Spinal cord (tissue), 10 donors: ENCODE measurements at places on chromosomes 2 and 18.

- peak; percentile 47 for DNase-seq
- no peaks in the 10 kb centered on the region for H3K4me1 ChIP-seq
- H3K4me3 ChIP-seq = no peak overlapping the region
- no peaks in the 10 kb centered on the region for H3K36me3 ChIP-seq
- H3K27me3 ChIP-seq = no peaks in the 10 kb centered on the region
- H3K27ac ChIP-seq = no peak overlapping the region
Measured at GRCh38 chr18:5600378-5601071, 56.7 kb upstream of the EPB41L3 start.

- H3K4me1 ChIP-seq = peaks cover 7% of the 10 kb centered on the region
- peaks cover 14% of the 10 kb centered on the region for H3K36me3 ChIP-seq
- no peak for DNase-seq
- H3K27ac ChIP-seq = no peak overlapping the region
- no peaks in the 10 kb centered on the region for H3K27me3 ChIP-seq
- no peak overlapping the region for H3K4me3 ChIP-seq
Measured at GRCh38 chr2:69209482-69209881, 177.5 kb downstream of the GFPT1 start.

DNA sequence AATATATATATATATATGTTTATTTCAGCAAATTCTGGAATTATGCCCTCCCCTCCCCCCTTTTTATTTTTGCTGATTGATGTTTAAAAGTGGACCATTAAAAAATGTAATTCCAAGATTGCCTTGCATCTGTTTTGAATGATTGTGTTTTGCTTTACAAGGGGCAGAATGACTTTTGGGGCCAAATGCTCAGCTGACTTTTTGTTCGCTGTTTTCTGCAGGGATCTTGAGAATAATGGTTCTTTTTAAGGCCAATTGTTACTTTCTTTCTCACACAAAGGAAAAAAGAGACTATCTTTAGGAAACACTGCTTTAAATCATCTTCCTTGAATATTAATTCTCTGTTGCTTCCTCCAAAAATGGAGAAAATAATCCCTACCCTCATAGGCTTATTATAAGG is 95.9 kb downstream of the FMNL2 start:
- H3K4me3 ChIP-seq = no peak overlapping the region
- DNase-seq = no peak
- no peaks in the 10 kb centered on the region for H3K27me3 ChIP-seq
- H3K4me1 ChIP-seq = peaks cover 19% of the 10 kb centered on the region
- H3K27ac ChIP-seq = no peak overlapping the region

DNA sequence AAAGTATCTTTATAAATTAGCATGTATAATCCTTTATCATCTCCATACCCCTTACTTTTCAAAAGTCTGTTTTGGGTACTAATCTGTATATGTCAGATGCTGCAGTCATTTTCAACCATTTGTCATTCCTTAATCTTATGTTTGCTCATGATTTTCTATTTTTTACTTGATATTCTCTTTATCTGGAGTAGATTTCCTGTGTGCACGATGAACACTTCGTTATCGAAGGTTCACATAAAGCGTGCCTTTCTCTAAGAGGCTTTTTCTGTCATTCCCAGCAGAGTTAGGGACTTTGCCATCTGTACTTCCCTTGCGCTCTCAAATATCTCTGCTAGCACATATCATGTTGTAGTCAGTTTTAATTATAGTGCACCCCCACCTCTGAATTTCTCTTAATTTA is 123.2 kb downstream of the BIRC6 start:
- no peak overlapping the region for H3K27ac ChIP-seq
- no peak for DNase-seq
- no peaks in the 10 kb centered on the region for H3K27me3 ChIP-seq
- H3K4me3 ChIP-seq = no peak overlapping the region

DNA sequence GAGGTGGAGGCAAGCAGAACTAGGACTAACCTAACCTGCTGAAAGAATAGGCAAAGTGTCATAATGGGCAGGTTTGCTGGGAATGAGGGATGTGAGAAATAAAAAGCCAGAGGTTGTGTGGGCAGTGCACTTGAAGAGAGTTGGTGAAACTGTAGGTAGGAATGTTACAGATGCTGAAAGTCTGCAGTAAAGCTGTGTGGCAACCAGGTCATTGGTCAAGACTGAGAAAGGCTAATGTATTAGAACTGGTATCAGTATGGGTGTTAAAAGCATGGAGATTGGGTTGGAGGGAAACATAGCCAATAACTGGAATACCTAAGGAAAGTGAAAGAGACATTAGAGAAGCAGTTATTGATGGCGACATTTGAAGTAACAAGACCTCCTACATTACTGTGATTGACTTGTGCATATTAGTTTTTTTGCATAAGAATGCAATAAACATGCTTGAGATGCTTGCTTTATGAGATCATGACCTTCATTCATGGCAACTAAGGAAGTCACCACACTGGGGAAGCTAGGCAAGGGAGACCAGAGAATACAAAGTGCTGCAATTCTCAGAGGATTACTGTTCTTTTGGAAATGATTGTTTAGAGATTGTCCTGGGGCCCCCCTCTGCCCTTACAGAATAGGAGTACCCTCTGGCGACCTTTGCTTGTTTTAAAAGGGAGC is 11.8 kb downstream of the GULP1 start:
- no peaks in the 10 kb centered on the region for H3K36me3 ChIP-seq
- DNase-seq = no peak
- H3K4me3 ChIP-seq = no peak overlapping the region
- H3K27me3 ChIP-seq = no peaks in the 10 kb centered on the region

DNA sequence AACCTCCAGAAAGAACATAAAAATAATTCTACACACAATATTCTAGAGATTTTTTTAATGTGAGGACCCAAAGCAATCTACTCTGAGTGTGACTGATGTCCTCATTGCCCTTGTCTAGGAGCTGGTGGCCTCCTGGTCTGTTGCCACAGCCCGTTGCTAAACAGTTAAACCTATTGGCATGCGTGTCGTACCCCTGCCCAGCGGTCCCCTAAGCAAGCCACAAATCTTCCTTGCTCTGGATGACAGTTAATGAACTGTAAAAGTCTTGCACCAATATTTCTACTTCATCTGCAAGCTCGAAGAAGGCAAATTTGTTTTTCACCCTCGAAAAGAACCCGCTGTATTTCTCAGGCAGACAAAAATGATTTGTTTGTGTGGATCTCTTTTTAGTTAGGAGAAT is 489.1 kb upstream of the MEX3C start:
- no peak overlapping the region for H3K4me3 ChIP-seq
- H3K36me3 ChIP-seq = no peaks in the 10 kb centered on the region
- no peak overlapping the region for H3K27ac ChIP-seq
- no peaks in the 10 kb centered on the region for H3K27me3 ChIP-seq
- no peak for DNase-seq
- no peaks in the 10 kb centered on the region for H3K4me1 ChIP-seq

GRCh38 chr2:137770166-137770565 is 194.1 kb upstream of the HNMT start:
- DNase-seq = no peak
- no peaks in the 10 kb centered on the region for H3K27me3 ChIP-seq
- H3K4me3 ChIP-seq = no peak overlapping the region
- no peaks in the 10 kb centered on the region for H3K36me3 ChIP-seq

GRCh38 chr2:159411460-159411859 is 125.0 kb upstream of the WDSUB1 start:
- H3K4me1 ChIP-seq = no peaks in the 10 kb centered on the region
- no peak for DNase-seq
- H3K36me3 ChIP-seq = peaks cover 7% of the 10 kb centered on the region
- H3K27ac ChIP-seq = no peak overlapping the region
- H3K4me3 ChIP-seq = no peak overlapping the region

DNA sequence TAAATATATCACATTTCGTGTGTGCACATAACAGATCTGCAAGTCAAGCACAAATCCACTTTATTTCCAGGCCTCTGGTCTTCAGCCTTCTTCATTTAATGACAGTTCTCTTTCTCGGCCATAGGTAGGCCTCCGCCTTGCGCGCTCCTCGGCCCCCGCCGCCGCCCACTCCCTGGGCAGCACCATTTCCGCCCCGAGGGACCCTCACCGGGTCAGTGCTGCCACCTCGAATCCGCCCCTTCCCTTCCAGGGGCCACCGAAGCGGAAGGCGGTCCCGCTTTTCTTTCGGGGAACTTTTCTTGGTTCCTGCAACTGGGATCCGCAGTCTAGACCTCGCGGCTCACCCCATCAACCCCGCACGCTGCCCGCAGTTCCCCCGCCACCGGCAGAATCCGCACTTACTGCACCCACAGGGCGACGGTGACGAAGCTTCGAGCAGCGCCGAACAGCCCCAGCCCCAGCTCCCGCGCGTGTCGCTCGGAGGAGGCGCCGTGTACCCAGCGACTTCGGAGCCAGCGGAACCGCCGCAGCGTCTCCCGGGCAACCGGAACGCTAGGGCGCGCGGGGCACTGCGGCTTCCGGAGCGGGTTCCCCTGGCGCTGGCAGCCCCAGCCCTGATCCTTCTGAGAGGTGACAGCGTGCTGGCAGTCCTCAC is at the start of gene CDKL4:
Gene CDKL4 (minus strand): TSS at position 502 of the 655 bp plus-strand sequence.
- no peak within 1 kb of the TSS for H3K27ac ChIP-seq
- no peak for DNase-seq
- H3K4me1 ChIP-seq = no peaks in the 10 kb centered on the region

GRCh38 chr2:71798266-71799012 is 345.1 kb downstream of the DYSF start:
- H3K36me3 ChIP-seq = no peaks in the 10 kb centered on the region
- DNase-seq = no peak
- H3K4me1 ChIP-seq = peaks cover 14% of the 10 kb centered on the region
- H3K27ac ChIP-seq = no peak overlapping the region
- no peaks in the 10 kb centered on the region for H3K27me3 ChIP-seq

GRCh38 chr2:215772003-215772402 is 241.3 kb downstream of the MREG start:
- no peaks in the 10 kb centered on the region for H3K36me3 ChIP-seq
- no peak overlapping the region for H3K27ac ChIP-seq
- no peak overlapping the region for H3K4me3 ChIP-seq
- no peaks in the 10 kb centered on the region for H3K27me3 ChIP-seq

- no peak for DNase-seq
- H3K4me3 ChIP-seq = no peak overlapping the region
- H3K27ac ChIP-seq = no peak overlapping the region
- no peaks in the 10 kb centered on the region for H3K27me3 ChIP-seq
Measured at GRCh38 chr2:235000426-235001236, 48.8 kb downstream of the SH3BP4 start.

DNA sequence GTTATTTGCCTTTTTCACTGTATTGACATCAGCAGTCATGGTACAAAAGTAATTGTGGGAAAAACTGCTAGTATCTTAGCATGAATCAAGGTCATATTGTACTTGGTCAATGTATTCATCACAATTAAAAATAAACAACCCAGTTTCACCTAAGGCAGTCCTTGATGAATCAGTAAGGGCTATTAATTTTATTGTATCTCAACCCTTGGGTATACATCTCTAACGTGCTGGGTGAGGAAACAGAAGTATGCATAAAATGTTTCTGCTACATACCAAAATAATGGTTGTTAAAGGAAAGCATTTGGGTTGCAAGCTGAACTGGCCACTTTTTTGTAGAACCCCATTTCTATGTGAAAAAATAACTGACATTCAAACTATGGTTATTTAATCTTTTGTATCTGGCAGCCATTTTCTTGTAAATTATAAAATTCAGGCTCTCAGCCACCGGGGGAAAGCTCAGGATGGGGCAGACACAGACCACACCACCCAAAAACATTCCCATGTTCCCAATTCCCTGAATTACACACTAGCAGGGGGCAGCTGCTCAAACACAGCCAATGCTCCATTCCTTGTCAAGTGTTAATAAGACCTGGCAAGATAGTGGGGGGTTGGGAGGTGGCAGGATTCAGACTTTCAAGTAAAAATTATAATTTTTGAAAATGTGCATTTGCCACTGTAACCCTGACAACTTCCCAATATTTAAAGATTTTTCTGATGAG is 49.3 kb downstream of the OLA1 start:
- H3K27me3 ChIP-seq = no peaks in the 10 kb centered on the region
- no peaks in the 10 kb centered on the region for H3K36me3 ChIP-seq
- no peaks in the 10 kb centered on the region for H3K4me1 ChIP-seq

GRCh38 chr2:168614172-168615018 is 158.3 kb downstream of the CERS6 start:
- H3K4me3 ChIP-seq = no peak overlapping the region
- no peak for DNase-seq
- no peak overlapping the region for H3K27ac ChIP-seq
- H3K4me1 ChIP-seq = no peaks in the 10 kb centered on the region
- H3K27me3 ChIP-seq = no peaks in the 10 kb centered on the region

GRCh38 chr2:65749545-65749944 is 317.1 kb upstream of the SPRED2 start:
- peaks cover 5% of the 10 kb centered on the region for H3K4me1 ChIP-seq
- no peak overlapping the region for H3K4me3 ChIP-seq
- no peak for DNase-seq
- no peak overlapping the region for H3K27ac ChIP-seq
- H3K36me3 ChIP-seq = no peaks in the 10 kb centered on the region

DNA sequence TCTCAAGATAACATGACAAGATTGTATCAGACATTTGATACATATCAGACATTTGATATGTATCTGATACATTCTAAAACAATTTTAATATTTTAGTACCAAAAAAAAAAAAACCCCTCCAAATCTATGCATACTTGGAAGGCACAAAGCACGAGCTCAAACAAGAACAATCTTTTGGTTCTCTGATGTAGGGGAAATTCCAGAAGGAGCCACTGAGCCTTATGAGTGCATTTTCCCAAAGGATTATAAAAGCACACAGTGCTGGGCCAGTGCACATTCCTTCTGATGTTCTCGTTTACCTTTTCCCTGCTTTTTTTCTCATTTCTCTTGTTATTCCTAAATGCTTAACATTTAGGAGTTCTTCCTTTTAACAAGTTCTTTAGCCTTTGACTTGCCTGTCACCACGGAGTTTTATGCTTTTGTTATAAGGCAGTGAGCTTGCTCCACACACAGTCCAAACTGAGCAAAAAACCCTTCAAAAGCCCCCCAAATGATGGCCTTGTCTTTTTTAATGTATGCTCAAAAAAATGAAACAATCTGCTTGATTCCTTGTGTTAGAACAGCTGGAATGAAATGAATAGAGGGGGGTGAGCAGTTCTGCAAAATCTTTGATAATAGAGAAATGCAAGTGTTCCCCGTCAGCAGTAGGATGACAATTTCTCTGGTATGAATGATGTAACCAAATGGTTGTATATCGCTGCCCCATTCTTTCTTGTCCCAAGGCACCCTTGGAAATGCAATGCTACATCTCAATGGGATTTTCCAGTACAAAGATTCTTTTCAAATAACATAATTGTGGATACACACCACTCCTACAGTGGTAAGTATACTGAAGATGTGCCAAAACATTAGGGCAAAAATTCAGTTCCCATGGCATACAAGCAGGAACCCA is 597.2 kb upstream of the ZEB2 start:
- no peak overlapping the region for H3K4me3 ChIP-seq
- peak overlapping the region; percentile 2 for H3K27ac ChIP-seq

GRCh38 chr2:164690361-164690760 is 69.1 kb upstream of the GRB14 start:
- no peak overlapping the region for H3K27ac ChIP-seq
- no peaks in the 10 kb centered on the region for H3K36me3 ChIP-seq
- no peak overlapping the region for H3K4me3 ChIP-seq
- no peaks in the 10 kb centered on the region for H3K4me1 ChIP-seq

DNA sequence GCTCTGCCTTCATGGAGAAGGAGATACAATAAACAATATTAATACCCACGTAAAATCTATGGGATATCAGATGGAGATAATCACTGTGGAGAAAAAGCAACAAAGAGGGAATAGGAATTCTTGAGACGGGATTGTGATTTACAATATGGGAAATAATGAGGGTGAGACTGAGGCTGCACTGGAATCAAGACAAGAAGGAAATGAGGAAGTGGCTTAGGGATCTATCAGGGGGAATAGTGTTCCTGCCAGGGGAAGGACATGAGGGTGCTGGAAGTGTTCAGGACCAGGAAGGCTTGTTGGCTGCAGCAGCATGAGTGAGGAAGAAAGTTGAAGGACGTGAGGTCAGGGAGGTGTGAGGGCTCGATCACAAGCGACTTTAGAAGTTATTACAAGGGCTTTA is 182.4 kb downstream of the DYSF start:
- H3K4me1 ChIP-seq = peaks cover 6% of the 10 kb centered on the region
- DNase-seq = no peak
- no peak overlapping the region for H3K4me3 ChIP-seq
